CMK (cell line): ENCODE measurements at places on chromosomes 12 and 14.

GRCh38 chr14:53953828-53954550 is 2.6 kb downstream of the BMP4 start:
- DNase-seq: no peak

DNA sequence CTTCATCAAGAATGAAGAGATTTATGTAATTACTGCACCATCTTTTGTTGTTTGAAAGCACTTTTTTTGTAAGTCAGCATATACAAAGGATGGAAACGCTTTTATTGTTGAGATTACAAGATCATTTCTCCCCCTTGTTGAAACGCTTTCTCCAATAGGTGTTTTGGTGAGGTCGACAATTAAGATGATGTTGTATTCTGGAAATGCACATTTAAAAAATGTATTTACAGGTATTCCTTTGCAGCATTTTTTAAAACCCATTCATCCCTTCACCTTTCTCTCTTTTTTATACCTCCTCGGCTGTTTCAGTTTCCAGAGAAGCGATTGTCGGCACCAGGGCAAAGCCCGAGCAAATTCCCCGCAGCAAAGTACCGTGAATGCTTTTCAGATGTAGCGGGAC is 499.9 kb downstream of the VRK1 start:
- DNase-seq: no peak

DNA sequence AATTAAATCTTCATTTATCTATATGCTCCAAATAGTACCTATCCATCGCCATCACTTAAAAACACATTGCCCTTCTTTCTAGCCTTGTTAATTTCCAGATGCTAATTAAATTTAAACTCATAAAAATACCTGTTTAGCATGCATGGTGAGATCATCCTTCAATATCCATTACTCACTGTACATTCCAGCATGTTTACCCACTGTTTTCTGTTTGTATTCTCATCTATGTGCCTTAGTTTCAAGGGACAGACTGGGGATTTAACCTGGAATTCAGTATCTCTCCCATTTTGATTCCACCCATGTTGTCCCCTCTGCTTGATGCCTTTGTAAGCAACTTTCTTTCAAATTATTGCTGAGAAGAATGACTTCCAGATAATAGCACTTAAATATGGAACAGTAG is 208.0 kb downstream of the SPTSSA start:
- no peak for DNase-seq

DNA sequence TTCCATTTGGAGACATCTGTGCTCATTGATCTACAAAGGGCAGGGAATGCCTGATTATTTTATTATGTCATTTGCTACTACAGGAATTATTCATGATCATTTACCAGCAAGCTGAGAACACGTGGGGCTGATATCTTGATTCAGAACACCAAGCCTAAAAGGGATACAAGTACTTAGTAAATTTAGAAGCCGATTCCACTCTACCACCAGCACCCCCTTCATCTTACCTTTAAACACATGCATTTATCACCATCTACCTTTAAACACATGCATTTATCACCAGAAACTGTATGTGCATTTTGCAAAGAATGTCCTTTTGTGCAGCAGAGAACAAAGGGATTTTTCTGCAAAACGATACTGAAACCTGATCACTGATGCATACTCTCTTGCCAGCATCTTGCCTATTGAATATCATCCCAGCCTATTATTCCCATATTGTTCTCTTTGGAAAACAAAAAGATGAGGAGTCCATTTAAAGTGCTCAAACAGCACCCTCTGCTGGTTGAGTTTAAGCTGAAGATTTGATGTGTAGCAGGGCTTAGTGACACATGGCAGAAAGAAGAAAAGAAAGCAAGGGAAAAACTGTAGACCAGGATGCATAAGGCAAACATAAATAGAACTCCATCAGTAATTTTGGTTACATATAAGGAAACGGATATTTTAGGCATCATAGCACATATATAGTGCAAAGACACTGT is 132.6 kb upstream of the PLEKHG7 start:
- DNase-seq: no peak

DNA sequence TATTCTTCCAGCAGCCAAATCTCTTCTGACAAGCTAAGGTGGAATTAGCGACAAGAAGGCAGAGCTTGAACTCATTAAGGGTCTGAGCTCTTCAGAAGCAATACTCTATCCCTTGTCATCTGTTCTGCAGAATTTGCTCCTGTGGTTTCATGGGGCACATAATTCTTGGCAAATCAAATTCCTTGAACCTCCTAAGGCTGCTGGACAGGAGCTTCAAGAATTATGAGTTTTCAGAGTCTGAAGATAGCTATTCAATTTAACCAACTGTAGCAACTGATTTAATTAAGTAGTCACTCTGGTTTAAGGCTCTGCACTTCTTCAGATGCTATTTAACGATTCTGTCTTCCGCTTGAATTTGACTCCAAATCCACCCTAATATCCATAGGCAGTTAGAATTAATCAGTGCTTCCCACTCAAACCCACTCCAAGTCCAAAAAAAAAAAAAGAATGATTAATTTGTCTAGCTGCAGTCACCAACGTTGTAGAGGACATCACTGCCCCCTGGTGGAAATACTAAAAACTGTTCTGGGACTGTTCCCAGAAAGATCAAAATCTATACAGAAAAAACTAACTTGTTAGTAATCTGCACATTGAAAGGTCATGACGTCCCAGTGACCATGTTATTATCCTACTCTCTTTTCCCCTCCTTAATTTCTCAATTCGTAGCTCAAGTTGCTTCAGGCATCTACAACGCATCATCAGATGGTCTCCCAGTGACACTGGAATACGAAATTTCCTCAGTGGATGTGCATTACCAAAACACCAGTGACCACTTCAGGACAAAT is 169.9 kb downstream of the KIF21A start:
- DNase-seq: no peak

DNA sequence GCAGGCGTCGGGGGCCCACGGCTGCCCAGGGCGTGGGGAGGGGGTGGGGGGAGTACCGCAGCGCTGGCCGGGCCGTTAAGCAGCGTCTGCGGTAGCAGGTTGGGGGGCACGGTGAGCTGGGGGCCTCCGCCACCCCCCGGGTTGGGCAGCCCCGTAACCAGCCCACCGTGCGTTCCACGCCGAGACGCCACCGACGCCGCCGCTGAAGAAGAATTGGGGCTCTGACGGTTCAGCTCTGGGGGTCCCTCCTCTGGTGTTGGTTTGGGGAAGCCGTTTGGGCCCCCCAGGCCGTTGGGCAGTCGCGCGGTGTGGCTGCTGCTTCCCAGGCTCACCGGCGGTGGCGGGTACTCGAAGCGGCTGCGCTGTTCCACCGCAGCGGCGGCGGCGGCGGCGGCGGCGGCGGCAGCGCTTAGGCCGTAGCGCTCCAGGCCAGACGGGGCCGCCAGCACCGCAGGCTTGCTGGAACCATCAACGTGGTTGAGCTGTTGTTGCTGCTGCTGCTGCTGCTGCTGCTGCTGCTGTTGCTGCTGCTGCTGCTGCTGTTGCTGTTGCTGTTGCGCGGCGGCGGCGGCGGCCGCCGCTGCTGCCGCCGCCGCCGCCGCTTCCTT is 1.5 kb downstream of the IRF2BPL start:
- no peak for DNase-seq

DNA sequence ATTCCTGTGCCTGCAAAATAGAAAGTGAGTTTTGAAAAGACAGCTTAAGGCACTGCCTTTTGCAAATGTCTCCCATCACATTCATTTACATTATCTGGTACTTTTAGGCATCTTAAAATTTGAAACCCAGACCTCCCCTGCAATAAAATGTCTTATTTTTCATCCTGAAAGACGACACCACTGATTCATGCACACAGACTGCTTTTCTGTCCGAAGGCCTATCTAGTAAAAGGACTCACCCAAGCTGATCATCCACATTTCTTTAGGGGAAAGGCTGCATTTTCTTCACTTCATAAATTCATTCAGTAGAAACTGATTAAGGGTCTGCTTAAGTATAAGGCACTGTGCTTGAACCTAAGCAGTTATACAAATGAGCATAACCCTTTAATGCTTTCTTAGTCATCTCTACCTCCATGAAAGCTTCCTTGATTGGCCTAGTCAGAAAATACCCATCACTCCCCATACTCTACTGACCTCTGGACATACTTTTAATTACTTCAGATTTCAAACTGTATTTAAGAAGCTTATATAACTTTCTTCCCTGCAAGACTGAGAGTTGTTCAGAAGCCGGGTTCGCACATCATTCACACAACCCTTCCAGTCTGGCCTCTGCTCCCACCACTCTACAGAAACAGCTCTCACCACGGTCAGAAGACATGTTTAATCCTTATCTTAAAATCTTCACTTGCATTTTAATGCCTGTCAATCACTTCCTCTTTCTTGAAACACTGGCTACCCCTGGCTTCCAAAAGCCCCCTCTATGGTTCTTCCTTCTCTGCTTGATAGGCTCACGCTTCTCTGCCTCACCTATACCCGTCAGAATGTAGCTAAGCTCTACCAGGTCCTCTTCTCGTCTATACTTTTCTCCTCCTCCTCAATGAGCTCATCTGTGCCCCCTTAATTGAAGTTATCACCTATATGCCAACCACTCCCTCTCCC is 288.6 kb downstream of the MED13L start:
- DNase-seq: no peak

DNA sequence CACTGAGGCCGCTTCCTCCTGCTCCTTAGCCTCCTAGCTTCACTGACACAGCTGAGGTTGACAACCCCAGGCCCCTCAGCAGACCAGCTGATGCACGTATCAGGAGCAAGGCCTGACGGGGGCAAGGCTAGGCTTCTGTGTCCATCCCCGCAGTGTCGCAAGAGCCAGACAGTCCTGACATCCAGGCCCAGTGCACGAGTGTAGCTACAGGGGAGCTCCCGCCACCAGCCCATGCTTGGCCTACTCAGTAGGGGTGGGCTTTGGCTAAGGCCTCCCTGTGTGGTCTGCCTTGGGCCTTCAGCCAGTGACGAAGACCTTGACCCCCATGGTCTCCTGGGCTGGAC is 179.1 kb downstream of the DPF3 start:
- no peak for DNase-seq

- no peak for DNase-seq
Measured at GRCh38 chr14:97489750-97490149, 692.6 kb downstream of the VRK1 start.

DNA sequence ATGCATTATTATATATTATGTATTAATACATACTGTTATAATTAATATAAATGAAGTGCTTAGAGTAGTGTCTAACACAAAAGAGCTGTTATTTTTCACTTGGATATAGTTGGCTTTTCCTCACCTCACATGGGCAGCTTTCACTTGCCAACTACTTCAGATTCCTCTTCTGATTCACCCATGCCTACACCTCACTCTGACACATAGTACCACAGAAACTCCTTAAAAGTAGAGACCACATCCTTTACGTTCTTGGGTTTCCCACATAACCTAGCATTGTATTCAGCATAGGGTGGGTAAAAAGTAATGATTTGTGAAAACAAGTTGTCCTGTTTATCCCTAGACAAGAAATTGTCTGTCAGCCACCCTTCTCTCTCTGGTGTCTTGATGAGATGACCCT is 61.0 kb downstream of the DIO2 start:
- DNase-seq: no peak

DNA sequence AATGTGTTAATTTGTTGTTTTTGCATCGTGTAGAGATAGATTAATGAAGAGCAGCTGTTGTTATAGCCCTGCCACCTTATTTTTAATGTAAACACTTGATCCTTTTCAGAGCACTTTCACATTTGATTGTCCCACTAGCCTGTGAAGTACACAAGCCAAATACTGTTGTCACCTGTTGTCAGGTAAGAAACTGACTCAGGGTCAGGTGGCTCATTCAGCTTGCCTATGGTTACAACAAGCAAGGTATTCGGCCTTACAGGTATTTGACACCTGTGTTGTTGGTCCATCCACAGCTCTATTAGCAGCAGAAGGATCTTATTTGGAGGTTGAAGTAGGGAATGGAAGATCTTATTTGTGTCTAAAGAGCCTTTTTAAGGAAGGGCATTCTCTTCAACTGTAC is 108.9 kb downstream of the GPR135 start:
- no peak for DNase-seq

DNA sequence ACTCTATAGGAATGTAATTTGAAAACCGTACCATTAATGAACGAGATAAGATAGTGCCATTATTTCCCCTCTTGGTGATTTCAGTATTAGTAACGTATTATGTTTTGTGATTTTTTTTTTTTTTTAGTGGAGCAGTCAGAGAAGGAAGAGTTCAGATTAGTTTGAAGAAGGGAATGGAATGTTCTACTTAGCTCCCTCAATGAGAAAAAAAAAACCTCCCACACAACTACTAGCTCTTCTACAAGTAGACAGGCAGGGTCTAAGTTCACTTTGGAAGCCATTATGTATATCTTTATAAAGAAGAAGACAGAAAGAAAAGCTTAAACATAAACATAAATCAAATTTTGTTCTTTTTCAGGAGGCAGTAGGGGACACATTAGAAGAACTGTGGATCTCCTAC is 27.3 kb downstream of the PNMA1 start:
- no peak for DNase-seq

DNA sequence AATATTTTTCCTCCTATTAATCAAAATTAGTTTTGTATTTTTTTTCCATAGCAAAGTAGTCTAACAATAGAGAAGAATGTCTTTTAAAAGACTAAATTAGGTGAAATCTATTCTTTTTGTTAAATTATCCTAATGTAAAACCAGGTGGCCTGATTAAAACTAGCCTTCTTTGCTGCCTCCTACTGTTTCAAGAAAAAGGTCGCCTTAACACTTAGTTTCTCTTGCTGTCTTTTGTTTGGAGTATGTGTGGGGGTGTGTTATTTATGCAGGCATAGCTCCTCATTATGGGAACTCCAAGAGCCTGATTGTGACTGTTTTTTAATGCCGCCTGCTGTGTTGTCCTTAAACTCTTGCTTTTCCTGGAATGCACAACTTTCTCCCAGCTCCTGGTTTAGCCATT is 855.3 kb downstream of the DIO2 start:
- DNase-seq: no peak

DNA sequence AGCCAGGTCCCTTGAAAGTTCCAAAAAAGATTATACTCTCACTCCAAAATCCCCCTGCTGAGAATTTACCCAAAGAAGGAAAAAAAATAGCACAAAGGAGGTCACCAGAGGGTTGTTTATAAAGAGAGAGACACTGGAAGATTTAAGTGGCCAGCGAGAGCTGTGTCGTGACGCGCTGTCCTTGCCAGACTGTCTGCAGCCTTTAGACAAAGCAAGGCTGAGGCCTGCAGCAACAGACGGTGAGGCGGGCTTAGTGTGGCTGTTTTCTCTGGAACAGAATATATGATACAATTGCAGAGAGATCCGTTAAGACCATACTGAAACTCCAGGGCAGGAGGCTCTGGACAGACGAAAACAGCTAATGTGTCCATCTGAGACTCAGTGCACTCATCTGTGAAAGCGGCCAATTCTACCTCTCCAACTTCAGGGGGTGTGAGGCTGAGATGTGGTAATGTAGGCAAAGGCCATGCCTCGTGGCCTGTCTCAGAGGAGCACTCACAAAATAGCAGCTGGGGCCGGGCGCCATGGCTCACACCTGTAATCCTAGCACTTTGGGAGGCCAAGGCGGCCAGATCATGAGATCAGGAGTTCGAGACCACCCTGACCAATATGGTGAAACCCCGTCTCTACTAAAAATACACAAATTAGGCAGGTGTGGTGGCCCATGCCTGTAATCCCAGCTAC is 36.2 kb downstream of the ANAPC7 start:
- DNase-seq: no peak
